Foreskin fibroblast (primary cell): ENCODE measurements at places on chromosomes 1 and 21.

- DNase-seq, result no peak
Measured at GRCh38 chr21:36949171-36950141, 17.0 kb downstream of the HLCS start.

DNA sequence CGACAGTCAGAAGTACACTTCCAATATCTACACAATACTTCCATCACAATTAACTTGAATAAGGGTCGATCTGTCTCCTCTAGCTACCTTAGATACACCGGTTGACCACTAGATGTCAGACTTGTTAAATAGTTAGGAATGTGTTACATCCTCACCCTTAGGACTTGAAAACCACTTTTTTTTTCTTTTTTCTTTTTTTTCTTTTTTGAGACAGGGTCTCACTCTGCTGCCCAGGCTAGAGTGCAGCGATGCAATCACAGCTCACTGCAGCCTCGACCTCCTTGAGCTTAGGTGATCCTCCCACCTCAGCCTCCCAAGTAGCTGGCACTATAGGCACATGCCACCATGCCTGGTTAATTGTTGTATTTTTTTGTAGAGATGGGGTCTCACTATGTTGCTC is 120.4 kb upstream of the GREM2 start:
- DNase-seq, result peak; percentile 28

- DNase-seq, result peak; percentile 24
Measured at GRCh38 chr21:34908419-34909055, 140.6 kb downstream of the RUNX1 start.

DNA sequence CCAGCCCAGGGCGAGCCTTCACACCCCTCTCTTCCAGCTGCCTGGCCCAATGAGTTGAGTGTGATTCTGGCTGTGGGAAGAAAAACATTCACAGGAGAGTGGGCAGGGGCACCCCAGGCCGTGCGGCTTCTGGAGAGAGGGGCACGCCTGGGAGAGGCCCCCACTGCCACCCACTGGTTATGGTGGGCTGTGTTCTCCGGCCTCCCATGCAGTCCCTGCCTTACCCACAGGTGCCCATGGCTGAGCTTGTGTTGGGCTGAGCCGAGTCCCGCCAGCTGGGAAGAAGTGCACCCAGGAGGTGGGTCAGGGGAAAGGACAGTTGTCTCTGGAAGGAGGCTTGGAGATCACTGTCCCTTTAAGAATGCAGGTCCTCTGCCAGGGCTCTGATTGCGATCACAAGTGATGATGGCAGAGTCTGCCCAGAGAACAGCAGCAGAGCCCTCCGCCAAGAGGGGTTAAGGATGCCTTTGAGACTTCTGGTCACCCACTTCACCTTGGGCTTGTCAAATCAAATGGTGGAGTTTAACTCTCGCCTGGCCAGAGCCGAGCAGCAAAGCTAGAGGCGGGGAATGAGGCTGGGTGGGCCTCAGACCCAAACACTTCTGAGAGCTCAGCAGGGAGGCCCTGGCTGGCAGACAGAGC is 124.7 kb upstream of the ARHGEF16 start:
- no peak for DNase-seq

DNA sequence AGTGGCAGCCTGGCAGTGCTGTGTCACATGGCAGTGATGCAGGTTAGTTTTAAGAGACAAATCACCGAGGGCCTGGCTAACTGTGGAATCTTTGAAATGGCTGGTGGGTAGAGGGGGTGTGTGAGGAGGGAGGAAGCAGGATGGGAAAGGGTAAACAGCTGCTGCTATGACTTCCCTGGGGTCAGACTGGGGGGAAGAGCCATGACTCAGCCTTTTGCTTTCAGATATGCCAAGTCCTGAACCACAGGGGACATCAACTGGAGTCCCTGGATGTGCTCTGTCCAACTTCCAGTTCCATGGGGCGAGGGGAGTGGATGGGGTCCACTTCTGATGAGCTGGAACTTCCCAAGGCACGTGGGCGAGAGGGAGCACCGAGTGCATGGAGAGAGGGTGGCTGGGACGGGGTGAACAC is 121.1 kb upstream of the ADAR start:
- no peak for DNase-seq

- no peak for DNase-seq
Measured at GRCh38 chr1:89898695-89899470, 78.1 kb downstream of the LRRC8D start.

DNA sequence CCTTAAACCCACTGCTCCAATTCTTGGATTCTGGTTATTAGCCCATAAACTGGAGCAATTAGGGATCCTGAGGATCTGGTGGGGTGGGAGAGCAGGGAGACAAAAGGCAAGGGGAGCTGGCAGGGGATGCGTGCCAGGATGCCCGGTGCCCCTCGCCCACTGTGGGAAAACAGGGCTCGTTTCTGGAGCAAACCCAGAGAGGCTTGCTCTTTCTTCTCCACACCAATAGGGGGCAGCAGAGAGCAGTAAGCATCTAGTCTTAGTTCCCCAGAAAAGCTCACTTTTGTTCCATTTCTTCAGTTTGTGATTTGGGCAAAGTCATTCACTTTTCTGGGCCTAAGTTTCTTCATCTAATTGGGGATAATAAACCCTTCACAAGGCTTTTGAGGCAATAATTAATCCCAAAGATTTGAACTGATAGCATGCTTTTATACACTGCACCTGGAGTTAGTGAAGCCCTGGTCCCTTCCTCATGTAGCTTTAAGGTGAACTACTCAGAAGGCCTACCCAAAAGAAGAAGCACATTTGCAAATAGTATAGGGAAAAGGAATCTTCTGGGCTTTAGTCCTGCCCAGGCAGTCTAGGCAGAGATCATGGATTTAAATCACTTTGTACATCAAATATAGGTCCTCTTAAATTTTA is 160.6 kb upstream of the USP24 start:
- peak; percentile 76 for DNase-seq

DNA sequence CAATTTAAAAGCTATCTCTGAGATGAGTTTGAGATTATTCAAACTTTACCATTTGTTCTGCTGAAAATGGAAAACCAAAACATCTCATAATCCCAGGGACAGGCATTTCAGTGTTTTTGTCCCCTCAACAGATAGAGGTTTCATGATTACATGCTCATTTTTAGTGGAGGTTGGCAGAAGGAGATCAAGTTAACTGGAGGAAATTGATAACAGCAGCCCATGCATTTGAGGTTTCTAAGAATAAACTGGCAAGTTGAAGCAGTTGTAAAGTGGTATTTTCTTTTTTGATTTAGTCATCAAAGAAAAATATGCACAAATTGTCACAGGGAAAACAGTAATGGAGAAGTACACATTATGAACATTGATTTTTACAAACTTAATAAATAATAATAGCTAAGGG is 205.8 kb downstream of the PLA2G4A start:
- no peak for DNase-seq

DNA sequence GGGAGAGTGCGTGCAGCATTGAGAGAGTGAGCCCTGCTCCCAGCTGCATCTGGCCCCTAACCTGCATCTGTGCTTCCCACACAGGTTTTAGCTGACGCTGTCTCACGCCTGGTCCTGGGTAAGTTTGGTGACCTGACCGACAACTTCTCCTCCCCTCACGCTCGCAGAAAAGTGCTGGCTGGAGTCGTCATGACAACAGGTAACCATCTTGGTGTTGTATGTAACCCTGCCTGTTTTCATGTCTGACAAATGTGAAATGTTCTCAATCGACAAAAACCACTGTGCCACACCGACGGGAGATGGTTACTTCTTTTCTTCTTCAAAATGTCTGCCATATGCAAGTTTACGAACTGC is 105.8 kb downstream of the ADARB1 start:
- DNase-seq, result no peak

DNA sequence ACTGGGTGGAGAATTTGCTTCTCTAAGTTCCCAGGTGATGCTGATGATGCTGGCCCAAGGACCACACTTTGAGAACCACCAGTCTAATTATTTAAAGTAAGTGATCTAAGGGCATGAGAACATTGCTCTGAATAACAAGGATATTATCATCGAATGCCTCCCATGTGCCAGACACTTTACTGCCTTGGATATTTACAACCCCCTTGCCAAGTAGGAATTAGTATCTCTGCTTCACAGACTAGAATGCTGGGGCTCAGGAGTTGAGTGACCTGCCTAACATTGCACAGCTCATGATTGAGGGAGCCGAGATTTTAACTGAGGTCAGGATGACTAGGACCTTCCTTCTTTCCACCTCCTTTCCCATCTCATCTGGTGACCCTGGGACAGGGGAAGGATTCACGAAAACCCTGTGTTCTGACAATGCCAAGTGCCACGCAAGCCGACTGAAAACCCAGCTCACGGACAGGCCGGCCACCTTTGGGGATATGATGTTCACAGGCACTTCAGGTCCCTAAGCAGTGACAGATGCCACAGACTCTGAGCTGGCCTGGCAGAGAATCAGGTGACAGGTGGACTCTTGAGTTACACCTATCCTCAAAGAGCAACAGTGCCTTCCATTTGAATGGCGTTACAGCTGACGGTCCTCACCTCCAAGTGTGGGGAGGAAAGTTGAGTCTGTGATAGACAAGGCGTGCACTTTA is 230.7 kb downstream of the TOMM20 start:
- no peak for DNase-seq

- no peak for DNase-seq
Measured at GRCh38 chr1:168513656-168514404, 30.0 kb downstream of the XCL2 start.

GRCh38 chr1:171769171-171769570 is 12.3 kb upstream of the METTL13 start:
- DNase-seq, result peak; percentile 28

DNA sequence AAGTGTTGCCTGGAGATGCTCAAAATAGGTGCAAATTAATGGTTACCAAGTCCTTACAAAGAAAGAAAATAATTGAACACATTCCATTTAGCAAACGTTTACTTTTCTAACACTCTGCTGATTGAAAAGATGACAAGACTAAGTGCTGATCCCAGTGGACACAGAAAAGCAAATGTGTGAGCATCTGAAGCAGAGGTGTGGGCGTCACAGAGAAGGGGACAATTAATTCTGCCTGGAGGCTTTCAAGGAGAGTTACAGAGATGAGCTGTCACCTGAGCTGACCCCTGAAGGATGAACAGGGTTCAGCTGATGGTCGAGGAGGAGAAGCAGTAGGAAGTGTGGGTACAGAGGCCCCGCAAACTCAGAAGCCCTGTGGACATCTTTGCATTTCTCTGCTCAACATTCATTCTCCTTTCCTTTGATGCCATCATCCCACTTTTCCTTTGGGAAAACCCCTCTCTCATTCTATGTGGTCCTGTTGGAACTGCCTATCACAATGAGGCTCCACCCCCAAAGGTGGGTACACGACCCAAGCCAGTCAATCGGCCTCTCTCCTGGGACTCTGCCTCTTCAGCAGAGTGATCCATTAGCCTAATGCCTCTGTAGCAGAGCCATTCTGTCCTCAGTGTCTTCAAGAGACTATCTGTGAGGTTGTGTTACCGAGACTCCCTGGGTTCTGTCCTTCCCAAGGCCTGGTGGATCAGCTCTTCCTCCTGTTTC is 17.2 kb upstream of the PLA2G2E start:
- DNase-seq, result no peak

DNA sequence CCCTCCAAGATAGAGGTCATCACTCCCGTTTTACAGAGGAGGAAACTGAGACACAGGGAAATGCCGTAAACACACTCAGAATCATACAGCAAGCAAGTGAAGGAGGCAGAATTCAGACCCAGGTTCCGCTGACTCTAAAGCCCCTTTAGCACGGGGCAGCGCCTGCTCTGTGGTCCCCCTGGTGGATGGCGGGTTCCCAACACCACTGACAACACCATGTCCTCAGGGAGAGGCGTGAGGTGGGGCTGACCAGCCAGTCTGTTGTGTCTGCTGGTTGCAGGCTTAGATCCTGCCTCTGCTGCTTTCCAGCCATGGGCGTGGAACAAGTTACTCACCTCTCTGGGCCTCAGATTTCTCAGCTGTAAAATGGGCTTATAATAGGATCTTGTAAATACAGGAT is 617.3 kb downstream of the MATN1 start:
- peak; percentile 23 for DNase-seq
